Panc1 (cell line): ENCODE measurements at places on chromosomes 11 and 22.

DNA sequence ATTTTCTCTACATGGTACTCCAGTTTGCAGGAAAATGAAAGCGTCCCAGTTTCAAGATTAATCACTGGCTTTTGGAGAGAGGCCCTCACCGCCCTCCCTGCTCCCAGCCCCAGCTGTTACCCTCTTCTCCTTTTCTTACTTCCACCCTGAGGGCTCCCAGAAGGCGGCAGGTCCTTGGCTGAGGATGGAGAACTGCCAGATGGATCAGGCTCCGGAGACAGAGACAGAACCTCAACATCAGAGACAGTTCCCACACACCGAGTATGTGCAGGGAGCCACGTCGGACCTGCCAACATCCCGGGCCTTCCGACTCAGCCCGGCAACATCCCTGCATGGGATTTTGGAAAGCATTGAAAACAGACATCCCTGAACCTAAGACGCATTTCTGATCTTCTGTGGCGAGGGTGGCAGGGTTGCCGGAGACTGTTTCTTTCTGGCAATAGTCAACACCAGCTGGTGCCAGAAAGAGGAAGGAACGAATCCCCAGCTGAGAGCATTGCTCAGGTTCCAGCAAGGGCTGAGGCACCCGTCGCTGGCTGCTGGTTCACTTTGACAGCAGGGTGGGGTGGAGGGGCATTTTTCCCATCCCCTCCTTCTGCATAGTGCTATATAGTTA, 467.1 kb downstream of the MIAT start:
- no peak for DNase-seq

GRCh38 chr11:124202951-124203350, 19.8 kb downstream of the OR10D3 start:
- no peak for DNase-seq

DNA sequence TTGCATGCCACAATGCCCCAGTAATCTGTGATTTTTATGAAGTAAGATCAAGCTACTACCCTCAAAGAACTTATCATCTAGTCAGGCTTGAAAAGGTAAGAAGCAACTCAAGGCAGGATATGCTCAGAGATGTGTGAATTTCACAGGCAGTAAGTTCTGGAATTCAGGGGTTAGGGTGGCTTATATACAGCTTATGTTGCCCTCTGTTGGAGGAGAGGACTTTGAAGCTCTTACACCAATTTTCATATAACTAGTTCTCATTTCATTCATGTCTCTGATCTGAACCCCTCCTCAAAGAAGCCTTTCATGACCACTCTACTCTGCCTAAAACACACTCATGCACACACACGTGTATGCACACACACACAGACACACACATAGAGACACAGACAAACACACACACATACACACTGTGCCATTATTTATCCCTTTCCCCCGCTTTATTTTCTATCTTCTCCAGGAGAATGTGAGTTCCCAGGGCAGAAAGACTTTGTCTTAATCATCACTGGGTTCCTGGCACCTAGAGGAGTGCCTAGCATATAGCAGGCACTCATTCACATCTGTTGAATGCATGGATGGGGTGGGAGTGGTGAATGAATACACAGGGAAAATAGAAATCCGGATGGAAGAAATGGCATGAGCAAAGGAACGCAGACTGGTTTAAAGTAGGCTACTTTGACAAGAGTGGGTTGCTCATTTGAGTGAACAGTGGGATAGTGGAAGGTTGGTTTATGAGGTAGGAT, 220.7 kb upstream of the ZBED5 start:
- DNase-seq: no peak

GRCh38 chr11:35057926-35058668, 80.9 kb upstream of the CD44 start:
- DNase-seq: no peak

DNA sequence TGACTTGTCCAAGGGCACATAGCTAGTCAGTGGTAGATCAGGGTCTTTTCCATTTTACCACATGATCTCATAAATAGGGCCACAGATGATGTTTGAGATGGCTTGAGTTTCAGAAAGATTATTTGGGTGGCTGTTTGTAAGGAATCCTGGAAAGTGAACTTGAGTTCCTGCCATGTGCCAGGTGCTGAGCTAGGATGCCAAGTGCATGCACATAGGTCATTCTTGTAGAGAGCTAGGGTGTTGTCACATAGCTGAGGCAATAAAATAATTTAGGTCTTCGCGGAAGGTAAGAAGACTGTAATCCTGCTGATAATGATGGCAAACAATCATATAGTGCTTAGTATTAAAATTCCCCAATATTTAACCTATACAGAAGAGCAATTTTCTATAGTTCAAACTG, 1162.6 kb upstream of the TENM4 start:
- no peak for DNase-seq

GRCh38 chr11:100681064-100681502, 6.0 kb upstream of the ARHGAP42 start:
- no peak for DNase-seq

DNA sequence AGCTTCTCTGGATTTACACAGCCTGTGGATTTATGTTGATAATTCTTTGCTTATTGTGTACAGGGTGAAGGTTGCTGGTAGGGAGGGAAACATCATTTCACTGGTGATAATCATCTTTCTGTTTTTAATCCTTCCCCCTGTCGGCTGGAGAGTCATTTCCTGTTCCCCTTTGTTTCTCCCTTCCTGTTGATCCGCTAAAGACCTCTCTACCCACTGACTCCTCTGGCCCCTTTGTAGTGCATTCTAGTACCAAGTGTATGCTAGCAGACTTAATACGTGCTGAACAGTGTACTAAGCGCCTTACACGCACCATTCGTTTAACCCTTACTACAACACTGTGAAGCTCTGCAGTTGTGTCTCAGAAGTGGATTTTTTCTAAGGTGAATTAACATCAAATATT, 19.0 kb upstream of the OR9Q1 start:
- DNase-seq: no peak

DNA sequence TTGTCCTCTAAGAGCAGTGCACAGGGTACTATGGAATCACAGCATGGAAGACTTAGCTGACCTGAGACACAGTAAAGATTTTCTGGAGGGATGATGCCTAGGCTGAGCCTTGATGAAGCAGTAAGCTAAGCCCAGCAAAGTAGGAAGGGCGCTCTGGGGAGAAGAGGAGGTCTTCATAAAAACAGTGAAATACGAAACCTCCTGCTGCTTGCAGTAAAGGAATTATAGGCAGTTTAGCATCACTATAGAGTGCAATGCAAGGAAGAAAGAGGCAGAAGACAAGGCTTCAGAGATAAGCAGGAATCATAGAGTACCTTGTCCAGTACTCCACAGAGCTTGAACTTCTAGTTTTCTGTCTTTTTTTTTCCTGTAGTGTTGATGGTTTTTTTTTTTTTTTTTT, 555.7 kb upstream of the CADM1 start:
- no peak for DNase-seq

DNA sequence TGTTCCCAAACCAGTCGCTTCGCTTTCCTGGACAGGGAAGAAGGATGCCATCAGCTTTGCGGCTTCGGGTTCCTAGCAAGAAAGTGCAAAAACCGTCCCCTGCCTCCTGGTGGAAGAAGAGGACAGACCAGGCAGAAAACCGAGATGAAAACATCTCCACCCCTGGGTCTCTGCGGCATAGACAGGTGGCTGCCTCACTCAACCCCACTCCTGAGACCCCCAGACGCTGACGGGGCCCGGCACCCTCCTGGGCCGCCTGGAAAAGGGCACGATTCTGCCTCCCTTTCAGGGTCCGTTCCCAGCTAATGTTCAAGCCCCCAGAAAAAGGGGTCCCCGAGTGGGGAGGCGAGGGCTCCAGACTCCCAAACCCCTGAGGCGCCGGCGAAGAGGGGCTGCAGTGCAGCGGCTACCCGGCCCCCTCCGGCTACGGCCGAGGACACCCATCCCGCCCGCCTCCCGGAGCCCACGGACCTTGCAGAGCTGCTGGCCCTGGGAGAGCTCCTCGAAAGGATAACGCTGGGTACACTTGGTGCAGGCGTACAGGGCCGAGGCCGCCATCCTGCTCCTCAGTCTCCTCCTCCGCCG, 569 bp downstream of the FAM76B start:
- DNase-seq: no peak

- DNase-seq: no peak
These were observed at the start of gene OR9I1 for GRCh38 chr11:58125469-58125868. Gene OR9I1, minus strand, starts transcription at chr11:58125530. Its CDS starts 6,086 bp downstream, at chr11:58119444.

GRCh38 chr22:32331236-32331917, 26.3 kb upstream of the RFPL3 start:
- DNase-seq: no peak

DNA sequence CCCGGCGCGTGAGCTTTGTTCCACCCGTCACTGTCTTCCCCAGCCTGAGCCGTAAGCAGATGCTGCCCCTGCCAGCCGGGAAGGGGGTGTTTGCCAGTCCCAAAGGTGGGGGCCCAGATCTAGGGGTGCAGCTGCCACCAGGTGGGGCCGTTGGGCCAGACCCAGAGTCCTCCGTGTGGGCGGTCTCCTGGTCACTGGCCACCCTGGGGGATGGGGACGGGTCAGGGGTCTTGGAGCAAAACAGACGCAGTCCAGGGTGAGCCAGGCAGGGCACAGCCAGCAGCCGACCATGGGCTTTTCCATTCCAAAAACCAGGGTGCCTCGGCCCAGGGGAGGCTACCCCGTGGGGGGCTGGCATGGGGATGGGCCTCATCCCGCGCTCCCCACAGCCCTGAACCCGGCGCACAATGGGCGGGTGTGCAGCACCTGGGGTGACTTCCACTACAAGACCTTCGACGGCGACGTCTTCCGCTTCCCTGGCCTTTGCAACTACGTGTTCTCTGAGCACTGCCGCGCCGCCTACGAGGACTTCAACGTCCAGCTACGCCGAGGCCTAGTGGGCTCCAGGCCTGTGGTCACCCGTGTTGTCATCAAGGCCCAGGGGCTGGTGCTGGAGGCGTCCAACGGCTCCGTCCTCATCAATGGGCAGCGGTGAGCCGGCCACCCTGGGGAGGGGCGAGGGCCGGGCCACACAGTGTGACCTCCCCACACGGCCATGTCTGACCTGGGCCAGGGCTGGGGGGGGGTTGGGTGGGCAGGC, 3.5 kb downstream of the MUC5B start:
- no peak for DNase-seq
